ENCODE measurements at places on chromosomes 3 and 15.

- peak; percentile 98 for DNase-seq
These were observed at the start of gene SNRK for GRCh38 chr3:43286115-43286840. TSS of gene SNRK (plus strand) at chr3:43286540. CDS start at chr3:43303204, 16,664 bp downstream.

DNA sequence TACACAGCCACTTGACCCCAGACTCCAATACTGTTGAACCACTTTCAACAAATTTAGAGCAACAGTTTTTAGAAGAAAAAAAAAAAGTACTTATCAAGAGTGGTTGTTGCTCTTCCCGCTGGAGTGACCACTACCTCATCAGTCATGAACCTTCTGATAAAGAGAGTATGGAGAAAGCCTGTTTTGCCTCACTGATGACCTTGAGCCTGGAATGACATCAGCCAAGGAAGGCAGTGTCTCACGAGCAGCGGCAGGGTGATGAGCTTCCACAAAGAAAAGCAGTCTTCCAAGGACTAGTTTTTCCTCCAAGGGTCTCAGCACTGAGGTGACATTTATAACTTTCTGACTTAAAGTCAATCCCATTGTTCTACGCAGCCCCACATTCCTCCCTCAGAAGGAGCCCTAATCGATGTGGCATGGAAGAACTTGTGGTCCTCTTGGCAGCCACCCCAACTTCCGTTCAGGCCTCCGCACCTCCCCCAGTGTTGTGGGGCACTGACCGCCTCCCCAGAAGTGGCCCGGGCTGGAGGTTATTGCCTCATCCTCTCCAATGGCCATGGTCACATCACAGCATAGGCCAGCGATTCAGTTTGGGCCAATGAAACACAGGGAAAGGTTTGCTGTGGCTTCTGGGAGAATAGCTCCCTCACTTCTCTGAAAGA lies 1.8 kb upstream of the CYP11A1 start:
- no peak for DNase-seq

- DNase-seq = no peak
These were observed 50.0 kb upstream of the NMD3 start for GRCh38 chr3:161171113-161171512.

DNA sequence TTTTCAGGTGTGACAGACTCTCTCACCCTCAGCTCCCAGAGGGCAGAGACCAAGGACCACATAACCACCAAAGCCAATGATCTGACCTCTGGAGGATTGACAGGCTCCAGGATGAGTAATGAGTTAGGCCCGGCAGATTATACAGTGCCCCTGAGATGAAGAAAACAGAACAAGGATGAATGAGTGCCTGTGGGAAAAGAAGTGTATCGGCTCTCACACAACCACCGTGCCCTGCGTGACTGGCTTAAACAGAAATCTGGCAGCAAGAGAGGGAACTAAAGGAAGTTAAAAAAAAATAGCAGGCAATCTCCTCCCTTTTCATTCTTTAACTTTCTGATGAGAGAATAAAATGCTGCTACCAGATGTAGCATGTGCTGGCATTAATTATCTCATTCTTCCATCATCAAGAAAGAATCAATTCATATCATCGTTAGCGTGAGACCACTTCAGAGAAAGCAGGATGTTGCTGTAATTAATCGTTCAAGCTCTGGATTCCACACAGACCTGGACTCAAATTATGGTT lies 227.5 kb upstream of the COL8A1 start:
- DNase-seq = no peak

DNA sequence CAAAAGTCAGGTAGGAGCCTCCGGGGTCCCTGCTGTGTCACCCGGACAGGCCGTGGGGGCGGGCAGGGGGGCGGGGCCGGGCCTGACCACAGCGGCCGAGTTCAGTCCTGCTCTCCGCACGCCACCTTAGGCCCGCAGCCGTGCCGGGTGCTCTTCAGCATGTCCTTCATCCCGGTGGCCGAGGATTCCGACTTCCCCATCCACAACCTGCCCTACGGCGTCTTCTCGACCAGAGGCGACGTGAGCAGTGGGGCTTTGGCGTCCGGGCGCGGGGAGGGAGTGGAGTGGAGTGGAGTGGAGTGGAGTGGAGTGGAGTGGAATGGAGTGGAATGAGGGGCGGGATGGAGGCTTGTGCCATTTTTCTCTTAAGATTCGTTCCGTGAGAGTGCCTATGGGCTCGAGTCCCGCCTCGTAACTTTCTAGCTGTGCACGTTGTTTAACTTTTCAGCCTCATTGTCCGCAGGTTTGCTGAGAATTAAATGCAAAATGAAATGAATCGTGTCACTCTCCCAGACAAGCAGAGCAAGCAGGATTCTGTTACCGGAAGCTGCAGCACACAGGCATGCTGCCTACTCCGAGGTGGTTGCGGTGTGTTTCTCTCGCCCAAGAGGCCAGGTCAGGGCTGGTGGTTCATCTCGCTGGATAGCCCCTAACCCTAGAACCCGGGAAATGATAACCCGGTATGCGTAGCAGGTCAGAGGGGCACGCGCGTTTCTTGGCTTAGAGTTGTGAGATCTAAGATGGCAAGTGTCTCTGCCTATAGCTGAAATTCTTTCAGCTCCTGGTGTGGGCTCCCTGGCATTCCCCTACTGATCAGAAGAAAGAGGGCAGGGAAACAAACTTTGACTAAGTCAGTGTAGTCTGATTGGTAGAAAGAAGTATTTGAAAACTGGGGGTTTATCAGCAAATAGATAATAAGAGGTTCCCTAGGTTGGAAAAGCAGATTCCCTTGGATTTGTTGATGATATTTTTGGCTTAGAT lies at the start of gene FAH:
FAH (plus strand) TSS at position 104 of the 981 bp plus-strand sequence; CDS start at position 160, 56 bp downstream.
- DNase-seq = no peak

GRCh38 chr3:150327678-150328653 lies 80.1 kb upstream of the TSC22D2 start:
- DNase-seq = no peak

DNA sequence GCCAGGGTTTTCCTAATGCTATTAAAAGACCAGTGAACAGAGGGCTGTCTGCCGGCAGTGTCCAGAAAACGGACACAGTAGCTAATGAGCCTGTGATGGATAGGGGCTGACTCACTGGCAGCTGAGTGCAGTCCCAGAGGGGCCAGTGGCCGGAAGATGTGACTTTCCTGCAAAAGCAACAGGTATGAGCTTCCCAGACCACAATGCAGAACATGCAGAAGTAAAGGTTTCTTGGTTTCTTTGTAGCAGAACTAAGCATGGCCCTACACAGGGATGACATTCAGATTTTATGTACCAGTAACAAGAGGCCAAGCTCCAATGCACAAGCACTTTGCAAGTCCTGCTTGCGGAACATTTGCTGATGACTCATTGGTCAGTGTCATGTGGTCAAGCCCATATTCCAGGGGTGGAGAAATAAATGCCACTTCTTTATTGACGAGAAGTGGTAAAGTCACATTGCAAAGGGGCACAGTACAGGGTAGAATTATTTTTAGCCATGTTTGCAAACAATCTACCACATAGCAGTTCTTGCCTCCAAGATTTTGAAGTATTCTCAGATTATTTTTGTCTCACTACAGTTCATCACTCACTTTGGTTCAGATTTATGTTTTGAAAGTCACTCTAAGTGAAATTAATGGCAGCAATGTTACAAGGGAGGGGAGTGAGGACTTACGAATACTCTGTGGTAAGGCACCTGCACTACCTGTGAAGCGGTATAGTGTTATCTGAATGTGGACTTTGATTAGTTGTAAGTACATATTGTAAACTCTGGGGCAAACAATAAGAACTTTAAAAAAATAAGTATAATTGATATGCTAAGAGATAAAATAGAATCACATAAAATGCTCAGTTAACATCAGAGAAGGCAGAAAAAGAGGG lies 263.3 kb downstream of the ABHD5 start:
- no peak for DNase-seq

GRCh38 chr3:142019794-142020320 lies 129.5 kb downstream of the TFDP2 start:
- no peak for DNase-seq

DNA sequence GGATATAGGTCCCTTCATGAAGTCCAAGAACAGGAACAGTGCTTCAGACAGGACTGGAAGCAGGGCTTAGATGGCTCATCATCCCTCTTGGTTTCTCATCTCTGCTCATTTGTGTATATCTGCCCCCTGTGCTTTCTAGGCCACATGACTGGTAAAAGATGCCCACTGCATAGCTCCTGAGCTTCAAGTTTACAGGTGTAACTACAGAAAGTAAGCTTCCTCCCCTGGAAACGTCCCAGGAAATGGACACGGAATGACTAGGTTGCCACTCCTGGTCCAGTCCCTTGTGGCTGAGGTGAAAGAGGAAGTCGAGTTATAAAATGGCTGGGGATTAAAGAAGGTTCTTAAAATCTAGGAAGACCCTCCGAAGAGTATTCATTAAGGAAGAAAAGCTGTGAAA lies 32.5 kb downstream of the MYO5A start:
- no peak for DNase-seq

GRCh38 chr3:47846880-47847248 lies 43.9 kb downstream of the DHX30 start:
- DNase-seq = no peak

DNA sequence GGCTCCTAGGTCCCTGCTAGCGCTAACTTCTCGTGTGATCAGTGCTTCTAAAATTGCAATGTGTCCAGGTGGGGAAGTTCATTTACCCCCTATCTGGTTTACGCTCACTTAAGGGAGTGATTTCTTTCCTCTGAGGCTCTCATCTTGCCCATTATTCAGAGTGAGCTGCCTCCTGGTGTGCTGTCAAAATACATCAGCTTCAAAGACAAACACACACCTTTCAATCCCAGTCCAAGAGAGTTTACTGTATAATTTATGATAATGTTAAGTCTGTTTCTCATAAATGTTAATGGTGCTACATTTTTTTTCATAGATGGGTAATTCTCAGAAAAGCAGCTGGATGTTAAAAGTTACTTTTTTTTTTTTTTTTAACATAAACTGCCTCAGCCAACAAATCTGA lies 112.3 kb downstream of the RORA start:
- no peak for DNase-seq

DNA sequence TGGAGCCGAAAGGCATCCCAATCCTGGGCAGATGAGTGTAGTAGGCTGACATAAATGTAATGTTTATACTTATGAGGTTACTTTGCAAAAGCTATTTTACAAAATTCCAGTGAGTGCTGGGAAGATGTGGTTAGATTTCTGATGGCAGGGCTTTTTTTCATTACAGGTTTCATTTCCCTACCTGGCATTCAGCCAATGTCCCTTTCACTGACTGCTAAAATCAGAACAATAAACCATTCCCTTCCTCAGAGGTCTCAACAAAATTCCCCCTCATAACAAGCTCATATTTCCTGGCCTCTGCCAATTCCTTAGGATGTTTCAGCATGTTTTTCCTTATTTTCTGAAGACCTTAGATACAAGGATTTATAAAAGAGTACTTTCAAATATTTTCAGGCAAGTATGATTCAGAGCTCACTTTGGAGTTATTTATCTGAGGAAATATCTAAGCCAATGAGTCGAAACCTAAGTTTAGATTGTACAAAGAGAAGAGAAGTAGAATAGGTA lies 40.9 kb upstream of the CCDC80 start:
- DNase-seq = no peak

DNA sequence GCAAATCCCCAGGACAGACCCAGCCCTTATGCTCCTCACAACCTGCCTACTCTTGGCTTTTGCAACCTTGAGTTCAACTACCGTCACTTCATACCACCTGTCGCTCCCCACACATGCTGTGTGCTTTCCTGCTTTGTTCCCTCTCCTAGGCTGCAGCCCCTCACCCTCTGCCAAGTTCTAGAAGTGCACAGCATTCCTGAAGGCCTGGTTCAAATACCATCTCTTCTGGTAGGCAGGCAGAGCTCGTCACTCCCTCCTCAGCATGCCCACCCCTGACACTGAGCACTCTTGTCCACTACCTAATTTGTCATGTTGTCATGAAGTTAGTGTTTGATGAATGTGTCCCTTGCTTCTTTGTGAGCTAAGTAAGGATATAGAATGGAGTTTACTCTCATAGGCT lies 129.6 kb downstream of the SEMA6D start:
- no peak for DNase-seq

- DNase-seq = peak; percentile 80
These were observed 172.0 kb downstream of the STT3B start for GRCh38 chr3:31704591-31705179.

DNA sequence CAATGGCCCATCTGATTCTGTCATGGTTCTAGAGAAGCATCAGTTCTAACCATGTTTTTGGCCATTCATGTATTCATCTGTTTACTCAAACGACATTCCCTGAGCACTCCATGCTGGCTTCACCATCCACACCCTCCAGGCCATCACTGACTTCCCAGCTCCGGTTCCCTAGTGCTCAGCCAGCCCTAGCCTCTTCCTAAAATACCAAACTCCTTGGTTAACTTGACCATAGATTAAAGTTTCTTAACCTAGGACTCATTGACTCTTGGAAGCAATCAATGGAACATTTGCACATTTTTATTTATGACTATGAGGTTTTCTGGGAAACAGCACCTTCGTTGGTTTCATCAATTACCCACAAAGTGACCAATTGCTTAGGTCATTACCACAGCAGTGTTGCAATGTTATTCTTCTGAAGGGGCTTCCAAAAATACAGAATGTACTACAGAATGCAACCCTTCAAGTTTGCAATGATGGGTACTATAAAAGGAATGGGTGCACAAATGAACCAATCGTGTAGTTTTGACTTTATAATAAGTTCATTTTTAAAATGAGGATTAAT lies 27.2 kb upstream of the SLC25A36 start:
- no peak for DNase-seq

- DNase-seq = no peak
These were observed 298 bp downstream of the BCL2L10 start for GRCh38 chr15:52112203-52112750.

DNA sequence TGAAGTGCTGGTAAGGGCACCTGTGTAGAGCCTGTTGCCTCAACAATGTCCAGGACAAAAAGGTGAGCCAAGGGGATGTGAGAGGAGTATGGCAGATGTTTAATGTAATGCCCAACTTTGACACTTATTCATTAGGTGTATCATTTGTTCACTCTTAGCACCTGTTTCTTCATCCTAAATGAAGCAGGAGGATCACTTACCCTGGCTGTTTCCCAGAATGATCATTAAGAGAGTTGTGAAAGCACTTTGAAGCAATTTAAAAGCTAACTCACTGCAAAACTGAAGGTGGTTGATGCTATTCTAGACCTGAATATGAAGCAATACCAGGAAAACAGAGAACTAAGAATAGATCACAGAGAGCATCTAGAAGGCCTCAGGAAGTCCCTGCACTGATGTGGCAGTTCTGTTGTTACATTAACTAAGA lies 3.4 kb upstream of the HHLA2 start:
- no peak for DNase-seq

DNA sequence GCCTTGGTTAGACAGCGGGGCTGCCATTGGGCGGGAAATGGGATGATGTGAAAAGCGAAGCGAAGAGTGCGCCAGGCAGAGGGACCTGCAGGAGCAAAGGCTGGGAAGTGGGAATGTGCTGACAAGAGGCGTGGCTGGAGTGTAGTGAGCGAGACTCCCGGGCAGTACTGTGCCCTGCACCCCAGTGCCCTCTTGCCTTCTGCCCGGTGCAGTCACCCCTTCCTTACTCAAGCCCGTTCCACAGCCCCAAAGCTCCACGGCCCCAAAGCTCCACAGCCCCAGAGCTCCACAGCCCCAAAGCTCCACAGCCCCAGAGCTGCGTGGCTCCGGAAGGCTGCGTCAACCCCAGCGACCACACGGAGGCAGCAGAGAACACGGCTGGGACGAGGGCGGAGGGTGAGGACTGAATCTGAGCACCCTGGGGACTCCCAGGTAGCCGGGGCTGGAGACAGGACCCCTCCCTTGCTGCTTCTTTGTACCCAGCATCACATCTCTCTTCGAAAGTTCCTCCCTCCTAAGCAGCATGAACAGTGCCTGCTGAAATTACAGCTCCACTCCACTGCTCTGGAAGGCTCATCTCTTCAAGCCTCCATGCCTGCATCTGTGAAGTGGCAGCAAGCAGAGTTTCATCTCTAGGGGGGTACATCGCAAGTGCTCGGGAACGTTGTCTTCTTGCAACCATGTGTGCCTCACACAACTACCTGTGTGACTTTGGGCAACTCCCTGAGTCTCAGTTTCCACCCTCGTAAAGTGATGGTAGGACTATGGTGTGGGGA lies 108.9 kb downstream of the FBLN2 start:
- DNase-seq = peak; percentile 99

Data from 8988T (cell line).